Stimulated activated CD8-positive, alpha-beta memory T cell treated with anti-CD3 and anti-CD28 coated beads, Interleukin-7, amount 100 ng/mL, for 48 hours (primary cell): ENCODE measurements at places on chromosomes 4 and X.

- DNase-seq, result no peak
Measured at GRCh38 chr4:152554742-152555141, 18.9 kb upstream of the FBXW7 start.

DNA sequence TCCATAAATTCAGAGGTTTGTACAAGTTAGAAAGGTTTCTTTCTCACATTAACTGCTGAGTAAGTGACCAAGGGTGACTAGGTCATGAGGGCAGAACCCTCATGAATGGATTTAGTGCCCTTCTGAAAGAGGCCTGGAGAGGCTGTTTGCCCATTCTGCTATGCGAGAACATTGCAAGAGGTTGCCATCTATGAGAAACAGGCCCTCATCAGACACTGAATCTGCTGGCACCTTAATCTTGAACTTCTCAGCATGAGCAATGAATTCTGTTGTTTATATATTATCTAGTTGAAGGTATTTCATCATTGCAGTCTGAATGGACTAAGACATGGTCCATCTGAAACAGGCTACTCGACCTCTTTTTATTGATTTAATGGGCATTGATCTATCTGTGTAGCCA is 96.2 kb upstream of the GPRIN3 start:
- DNase-seq, result no peak

DNA sequence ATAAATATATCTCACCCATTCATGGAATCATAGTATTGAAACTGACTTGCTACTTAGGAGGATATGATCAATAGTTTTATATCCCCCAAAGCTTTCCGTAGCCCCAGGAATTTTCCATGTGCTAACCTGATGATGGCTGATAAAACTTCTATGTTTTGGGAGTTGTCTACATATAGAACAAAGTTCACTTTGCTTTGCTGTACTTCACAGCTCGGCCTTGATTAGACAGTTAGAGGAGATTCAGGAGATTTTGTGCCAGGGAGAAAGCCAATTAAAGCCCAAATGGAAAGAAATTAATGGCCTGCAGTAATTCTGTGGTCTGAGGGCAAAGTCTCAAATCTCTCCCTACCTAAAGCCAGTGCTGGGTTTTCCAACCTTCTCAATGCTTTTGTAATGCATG is 114.9 kb upstream of the SLC34A2 start:
- no peak for DNase-seq

DNA sequence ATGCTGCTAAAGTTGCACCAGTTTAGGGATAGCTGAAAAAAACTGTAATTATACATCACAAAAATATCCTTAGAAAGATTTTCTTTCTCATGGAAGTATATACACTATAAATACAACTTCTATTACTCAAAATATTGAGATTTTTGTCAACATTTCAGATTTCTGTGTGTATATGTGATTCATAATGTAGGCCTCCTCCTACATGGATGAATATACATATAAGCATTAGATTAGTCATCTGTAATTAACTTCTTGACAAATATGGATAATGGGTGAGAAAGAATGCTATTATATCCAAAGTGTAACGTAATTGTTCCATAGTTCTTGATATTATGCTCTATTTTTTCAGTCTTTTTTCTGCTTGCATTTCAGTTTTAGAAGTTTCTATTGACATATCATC is 124.9 kb downstream of the CBLL2 start:
- no peak for DNase-seq

DNA sequence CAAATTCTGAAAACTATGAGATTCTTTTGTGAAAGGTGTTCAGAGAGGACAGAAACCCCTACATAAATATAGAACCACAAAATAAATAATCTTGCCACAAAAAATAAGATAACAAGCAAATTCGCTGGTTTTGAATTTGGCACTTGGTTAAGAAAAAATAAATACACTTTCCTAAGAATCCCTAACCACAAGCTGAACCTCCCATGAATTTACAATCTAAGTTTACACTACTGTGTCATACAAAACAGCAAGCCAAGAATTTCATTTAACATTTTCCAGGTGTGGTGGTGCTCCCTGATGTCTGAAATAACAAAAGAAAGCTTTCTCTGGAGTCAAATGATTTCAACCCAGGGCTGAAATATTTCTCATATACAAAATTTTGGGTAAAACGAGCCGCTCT is 121.0 kb downstream of the KCNIP4 start:
- DNase-seq, result no peak

GRCh38 chr4:115505326-115505725 is 391.9 kb upstream of the NDST4 start:
- no peak for DNase-seq

- DNase-seq, result no peak
Measured at GRCh38 chr4:155566354-155566753, 100.3 kb upstream of the GUCY1A1 start.

- DNase-seq, result no peak
Measured at GRCh38 chrX:48833542-48834138, 1.8 kb downstream of the PCSK1N start.

DNA sequence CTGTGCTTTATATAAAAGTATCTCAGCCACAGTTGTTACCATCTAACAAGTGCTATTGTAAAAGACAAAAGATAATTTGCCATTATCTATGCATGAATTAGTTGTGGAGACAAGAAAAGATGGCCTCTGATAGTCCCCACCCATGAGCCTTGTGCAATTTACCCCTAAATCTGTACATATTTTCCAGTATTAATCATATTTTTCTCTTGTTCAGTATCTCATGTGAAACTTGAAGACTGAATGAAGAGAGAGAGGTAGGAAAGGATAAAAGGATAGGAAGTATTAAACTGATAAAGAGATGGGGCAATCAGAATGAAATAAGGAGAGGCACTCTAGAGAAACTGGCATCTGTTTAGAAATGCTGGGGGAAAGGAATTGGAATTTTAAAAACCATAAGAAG is 3.7 kb downstream of the MYOZ2 start:
- no peak for DNase-seq

GRCh38 chr4:95362066-95362465 is 186.7 kb downstream of the UNC5C start:
- DNase-seq, result no peak

- no peak for DNase-seq
Measured at GRCh38 chrX:23826216-23826615, 43.2 kb downstream of the SAT1 start.

- DNase-seq, result no peak
Measured at GRCh38 chr4:16721613-16722291, 176.7 kb downstream of the LDB2 start.

- DNase-seq, result no peak
Measured at GRCh38 chr4:159195361-159195769, 92.5 kb downstream of the RAPGEF2 start.

DNA sequence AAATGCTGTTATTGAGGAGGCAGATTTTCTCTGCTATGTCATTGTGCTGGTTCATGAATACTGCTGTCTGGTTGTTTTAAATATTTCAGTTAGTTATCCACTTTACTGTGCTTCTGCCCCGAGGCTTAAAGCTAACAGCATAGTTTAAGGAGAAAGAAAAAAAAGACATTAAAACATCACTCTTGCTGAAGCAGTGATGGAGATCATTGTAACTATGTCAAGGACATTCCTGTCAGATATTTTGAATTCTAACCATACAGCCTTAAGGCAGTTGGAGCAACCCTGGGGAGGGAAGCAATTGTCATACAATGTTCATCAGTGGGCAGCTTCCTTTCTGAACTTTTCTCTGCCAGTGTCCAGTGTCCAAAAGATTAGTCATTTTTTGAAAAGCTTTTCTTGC is 199.0 kb upstream of the DDX53 start:
- no peak for DNase-seq

DNA sequence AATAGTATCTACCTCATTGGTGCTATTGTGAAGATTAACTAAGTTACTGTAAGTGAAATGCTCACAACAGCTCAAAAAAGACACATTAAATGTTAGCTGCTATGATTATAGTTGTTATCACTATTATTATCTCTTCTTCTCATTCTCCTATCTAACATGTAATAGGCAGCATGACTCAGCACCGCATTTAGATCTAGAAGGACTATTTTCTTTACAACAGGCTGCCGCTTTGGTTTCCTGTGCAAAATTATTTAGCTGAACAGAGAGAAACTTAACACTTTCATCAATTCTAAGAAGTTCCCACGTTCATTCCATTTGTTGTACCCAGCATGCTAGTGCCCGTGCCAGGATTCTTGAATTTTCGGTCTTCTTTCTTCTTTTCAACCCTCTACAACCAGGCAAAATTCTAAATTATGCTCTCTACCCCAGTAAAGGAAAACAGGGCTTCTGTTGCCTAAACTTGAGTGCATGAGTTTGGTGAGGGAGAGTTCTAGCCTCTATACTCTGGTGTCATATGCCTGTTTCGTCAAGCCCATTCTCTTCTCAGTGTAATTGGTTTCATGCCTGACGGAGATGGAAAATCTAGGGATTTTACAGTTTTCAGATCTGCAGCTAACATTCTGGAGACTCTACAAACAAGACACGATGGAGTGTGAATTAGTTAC is 378.9 kb downstream of the PPP1R2C start:
- DNase-seq, result no peak

DNA sequence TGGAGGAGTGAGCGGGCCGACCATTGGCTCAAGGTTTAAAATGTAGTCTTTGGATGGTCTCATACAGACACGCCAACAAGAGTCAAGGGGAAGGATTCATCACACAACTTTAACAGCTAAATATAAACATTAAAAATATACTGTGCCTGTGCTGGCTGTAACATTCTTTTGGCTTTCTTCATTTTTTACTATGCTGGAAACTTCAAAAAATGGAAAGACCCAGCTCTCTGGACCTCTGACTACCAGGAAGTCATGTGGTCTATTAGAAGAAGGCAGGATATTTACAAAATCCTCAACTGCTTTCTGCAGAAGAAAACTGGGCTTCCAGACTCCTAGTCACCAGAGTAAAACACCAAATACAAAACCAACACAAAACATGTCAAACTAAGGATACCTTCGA is 49.8 kb upstream of the KLF3 start:
- no peak for DNase-seq

DNA sequence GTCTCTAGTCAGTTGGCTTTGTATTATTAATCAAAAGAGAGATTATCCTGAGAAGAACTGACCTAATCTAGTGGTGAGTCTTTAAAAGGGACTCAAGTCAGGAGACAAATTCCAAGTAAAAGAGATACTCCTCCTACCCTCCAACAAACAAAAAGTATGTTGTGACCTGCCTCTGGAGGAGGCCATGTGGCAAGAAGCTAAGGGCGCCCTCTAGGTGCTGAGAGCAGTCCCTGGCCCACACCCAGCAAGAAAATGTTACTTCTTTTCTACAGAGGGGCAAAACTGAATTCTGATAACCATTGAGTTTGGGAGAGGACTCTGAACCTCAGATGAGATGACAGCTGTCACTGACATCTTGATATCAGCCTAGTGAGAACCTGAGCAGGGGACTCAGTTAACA is 953.6 kb upstream of the AGA start:
- no peak for DNase-seq

DNA sequence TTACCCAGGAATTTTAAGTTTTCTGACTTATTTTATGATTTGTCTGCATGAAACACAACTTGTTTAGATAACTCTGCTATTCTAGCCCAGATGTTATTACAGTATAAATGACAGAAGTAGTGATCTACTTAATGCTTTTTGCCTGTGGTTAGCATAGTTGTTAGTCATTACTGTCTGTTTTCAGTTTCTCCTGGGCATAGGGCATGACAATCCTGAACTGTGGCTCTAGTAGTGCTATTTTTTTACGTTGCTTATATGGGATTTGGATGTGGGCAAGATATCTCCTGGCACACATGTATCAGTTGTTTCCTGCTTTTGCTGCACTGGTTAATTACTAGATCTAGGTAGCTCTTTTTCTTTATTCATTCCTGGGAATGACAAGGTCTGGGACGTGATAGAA is 1005.8 kb downstream of the PCDH18 start:
- no peak for DNase-seq

DNA sequence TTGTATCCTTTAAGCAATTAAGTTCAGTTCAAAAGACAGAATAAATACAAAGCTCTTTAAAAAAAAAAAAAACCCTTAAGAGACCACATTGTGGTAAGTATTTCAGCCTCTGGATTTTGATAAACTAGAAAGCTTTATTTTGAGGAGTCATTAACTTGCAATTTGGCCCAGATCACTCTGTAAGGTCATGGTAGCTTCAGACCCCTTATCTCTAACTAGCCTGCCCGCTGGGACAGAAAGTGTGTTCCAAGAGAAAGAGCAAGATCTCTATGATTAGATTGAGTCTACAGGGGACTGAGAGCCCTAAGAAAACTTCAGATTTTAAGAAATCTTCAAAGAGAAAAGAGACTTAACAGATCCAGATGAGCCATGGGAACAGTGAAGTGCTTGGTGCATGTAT is 45.6 kb downstream of the GALNT7 start:
- DNase-seq, result no peak

GRCh38 chr4:66562276-66562806 is 892.1 kb upstream of the EPHA5 start:
- DNase-seq, result no peak

DNA sequence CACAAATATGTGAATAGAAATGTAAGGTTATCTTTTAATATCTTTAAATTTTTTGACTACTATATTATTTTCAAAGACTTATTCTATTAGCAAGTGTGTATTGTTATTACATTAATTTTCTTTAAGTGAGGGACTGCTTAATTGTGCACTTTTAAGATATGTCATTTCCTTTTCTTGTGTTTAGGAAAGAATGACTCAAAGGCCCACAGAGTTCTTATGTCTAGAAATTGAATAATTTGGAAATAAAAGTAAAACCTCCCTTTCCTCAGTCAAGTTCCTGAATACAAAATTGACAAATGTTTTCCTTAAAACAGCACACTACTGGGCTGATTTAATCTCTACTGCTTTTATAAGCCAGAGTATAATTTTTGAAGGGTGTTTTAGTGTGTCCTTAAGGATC is 169.7 kb downstream of the TMEM47 start:
- DNase-seq, result no peak

DNA sequence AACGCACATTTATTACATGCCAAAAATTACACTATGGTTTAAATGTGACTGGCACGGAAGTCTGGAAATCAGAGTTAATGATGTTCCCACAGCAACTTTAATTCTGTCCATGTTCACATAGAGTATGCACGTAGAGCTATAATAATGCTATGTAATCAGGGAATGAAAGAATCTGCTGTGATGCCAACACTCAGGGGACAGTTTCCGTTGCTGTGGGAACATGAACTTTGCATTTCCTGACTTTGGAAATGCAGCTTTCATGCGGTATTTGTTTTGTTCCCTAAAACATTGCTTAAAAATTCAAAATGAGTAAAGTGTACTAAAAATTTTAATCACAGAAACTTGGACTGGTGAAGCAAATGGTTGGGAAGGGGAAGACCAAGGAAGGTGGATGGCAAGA is 65.7 kb downstream of the MAGEA1 start:
- DNase-seq, result no peak
